Activated T-helper 1 cell treated with Interleukin-2 at 50 U/mL for 16 hours (primary cell): ENCODE measurements at places on chromosomes 7 and 10.

GRCh38 chr10:11154849-11155498 is 137.3 kb downstream of the CELF2 start:
- no peak for DNase-seq

- no peak for DNase-seq
These were observed 46.8 kb downstream of the DPYSL4 start for GRCh38 chr10:132233501-132234085.

DNA sequence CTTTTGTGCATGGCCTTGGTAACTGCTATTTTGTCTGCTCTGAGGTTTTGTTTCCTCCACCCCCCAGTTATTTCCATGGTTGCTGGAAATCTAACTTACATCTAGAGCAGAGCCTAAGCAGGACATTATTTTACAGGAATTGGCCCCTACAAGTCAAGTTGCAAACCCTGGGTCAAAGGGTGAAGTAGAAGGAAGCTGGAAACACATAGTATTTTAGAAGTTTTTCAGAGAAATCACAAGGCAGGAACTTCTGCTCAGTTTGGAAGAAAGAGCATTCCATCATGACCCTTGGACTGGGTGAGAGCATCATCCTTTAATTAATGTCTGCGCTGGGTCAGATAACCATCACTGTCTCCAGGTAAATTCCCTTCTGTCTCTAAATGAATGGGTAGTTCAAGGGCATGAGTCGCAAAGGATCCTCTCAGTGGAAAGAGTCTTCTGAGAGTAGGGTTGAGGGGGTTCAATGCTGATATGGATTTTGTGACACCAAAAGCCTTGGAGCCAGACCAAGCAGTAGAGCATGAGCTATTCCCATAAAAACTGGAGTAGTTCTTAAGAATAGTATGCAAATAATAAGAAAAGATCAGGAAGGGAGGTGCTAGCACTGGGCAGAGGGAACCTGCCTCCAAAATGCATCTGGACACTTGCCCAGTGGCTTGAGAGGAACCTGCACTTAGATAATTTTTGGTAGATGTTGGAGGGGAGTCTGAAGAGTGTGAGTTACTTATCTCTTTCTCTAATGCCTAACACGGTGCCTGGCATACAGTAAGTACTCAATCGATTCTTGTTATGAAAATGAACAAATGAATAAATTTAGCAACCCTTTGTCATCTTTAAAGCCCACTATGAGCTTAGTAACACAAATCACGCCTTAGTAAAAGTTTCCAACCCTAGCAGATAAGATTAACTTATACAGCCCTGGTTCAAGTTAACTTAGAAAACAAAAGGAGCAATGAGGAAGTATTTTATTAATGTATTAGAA is 160.6 kb upstream of the ADO start:
- no peak for DNase-seq

DNA sequence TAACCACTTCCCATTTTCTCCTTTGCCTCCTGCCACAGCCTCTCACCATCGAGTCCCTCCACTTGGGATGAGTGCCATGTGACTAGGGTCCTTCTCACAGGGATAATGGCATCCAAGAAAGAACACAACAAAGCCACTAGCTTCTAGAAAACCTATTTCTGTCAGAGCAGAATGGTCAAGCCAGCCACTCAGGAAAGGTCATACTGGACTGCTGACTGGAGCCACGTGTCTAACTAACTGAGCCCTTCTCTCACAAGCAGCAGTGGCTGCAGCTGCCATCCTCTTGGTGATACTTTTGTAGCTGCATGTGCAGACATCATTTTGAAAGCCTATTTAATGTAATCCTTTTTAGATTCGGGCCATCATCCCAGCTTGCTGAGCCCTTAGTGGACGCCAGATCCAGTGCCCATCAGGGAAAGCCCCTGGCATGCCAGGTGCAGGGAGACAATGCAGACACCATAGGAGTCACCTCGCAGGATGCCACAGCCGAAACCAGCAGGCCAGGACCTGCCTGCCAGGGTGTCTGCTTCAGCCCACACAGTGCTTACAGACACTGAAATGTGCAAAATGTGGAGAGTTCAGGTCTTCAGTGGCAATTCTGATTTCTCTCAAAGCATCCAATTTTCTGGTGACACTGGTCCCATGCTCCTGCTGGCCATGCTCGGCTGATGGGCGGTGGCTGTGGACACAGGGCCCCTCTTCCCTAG is 98.3 kb upstream of the DDC start:
- no peak for DNase-seq

GRCh38 chr7:36775061-36775620 is 50.8 kb upstream of the AOAH start:
- no peak for DNase-seq

- no peak for DNase-seq
These were observed 77.3 kb downstream of the CALD1 start for GRCh38 chr7:134856691-134857090.

DNA sequence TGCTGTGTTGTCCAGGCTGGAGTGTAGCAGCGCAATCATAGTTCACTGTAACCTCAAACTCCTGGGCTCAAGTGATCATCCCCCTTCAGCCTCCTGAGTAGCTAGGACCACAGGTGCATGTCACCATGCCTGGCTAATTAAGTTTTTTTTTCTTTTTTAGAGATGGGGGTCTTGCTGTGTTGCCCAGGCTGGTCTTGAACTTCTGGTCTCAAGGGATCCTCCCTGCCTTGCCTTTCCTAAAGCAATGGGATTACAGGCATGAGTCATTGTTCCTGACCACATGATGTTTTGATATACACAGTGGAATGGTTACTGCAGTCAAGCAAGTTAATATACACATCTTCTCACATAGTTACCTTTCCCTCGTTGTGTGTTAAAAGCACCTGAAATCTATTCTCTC is 140.3 kb downstream of the GPR85 start:
- DNase-seq = no peak

DNA sequence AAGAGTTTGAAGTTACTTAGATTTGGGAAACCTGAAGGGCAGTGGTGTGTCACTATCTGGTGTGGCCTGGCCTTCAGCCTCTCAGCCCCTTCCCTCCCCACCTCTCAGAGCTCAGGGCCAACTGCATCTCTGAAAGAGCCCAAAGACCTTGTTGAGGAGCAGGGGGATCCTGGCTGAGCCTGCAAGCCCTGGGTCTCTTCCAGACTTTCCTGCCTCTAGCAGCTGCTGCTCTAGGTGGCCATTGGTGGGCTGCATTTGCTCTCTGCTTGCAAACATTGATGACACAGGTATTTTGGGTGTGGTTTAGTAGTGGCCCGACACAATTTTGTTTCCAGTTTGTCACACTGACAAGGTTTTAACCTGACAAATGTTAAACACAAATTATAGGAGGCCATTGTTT is 3.1 kb upstream of the UPP1 start:
- DNase-seq = no peak

DNA sequence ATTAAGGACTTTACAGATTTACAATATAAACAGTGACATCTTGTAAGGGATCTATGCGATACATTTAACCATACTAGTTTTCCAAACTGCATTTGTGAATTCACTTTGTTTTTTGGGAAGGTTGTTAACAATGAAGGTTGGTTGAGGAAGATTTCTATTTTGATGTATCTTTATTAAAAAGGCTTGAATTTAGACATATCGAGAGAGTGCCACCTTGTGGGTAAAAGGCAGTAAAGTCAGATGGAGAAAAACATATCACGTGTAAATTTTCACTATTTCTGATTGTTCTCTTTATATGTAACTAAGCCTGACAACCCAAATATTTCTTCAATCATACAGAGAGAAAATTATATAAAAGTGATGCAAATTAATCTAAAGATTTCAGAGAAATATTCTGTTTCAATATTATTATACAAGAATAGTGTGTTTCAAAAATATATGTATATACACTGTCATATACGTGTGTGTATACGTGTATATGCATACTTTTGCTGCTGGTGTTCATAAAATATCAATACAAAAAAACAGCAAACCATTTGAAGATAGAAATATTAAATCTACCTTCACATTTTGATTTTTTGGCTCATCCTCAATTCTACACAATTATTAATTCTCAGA is 988.6 kb downstream of the SORCS1 start:
- no peak for DNase-seq

- no peak for DNase-seq
These were observed 230.9 kb downstream of the PARD3 start for GRCh38 chr10:34584164-34584563.

DNA sequence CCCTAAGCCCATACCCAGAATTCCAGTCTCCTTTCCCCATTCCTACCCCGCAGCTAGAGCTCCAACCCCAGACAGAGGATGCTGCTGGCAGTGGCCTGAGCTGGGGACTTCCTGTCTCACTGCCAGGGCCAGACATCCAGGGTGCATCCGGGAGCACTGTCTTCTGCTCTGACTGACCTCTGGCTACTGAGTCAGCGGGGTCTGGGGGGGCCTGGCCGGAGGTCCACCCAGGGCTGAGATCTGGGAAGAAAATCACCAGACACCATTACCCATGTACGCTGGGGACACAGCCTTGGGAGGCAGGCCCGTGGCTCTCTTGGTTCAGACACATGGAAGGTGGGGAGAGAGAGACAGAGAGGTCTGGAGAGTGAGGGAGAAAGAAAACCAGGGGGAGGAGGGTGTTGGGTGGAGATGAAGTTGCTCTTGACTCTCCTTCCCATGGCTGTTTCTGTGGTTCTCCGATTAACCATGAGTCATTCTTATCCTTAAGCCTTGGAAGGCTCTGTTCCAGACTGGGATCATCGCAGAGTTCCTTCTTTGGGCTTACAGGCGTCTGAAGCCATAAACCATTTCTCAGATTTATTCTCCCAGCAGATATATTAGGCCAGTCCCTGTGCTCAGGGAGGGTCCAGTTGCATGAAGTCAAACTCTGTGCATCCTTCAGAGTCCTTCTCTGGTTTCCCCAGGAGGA is 23.6 kb downstream of the TSPAN15 start:
- DNase-seq = no peak

GRCh38 chr7:151777908-151778670 is 98.8 kb downstream of the PRKAG2 start:
- DNase-seq = no peak

DNA sequence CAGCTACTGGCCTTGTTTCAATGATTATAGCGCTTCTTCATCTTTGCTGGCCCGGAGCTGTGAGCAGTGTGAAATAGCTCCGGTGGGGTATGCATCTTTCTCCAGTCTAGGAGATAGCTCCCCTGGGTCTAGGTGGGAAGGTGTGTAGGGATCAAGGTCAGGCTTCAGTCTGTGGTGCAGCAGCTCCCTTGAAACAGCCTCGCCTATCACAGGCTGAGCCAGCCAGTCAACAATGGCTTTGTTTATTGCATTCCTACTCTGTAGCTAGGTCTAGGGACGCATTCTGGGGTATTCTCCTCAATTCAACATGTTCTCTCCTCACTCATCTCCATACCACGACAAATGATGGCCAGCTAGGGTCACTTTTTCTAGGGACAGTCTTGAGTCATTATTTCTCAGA is 646.8 kb upstream of the IGFBP3 start:
- no peak for DNase-seq

- no peak for DNase-seq
These were observed 25.2 kb downstream of the DNAJB12 start for GRCh38 chr10:72329290-72330068.

DNA sequence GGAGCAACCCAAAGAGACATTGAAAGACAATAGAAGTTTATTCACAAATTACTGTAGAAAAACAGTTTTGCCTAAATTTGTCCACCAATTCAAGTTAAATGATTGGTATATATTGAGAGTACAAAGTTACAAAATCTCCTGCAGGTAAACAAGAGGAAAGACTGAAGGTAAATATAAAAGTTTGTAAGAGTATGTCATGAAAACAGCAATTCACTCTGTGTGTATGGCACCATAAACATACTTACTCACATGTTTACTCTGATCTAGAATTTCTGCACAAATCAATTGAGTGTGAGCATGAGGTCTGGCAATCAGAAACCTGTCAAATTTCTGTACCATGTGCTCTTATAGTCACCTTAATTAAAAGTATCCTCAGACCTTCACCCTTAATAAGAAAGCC is 800.9 kb upstream of the MBL2 start:
- DNase-seq = no peak

GRCh38 chr10:8054244-8054493 is 319 bp upstream of the GATA3 start:
- DNase-seq = no peak

DNA sequence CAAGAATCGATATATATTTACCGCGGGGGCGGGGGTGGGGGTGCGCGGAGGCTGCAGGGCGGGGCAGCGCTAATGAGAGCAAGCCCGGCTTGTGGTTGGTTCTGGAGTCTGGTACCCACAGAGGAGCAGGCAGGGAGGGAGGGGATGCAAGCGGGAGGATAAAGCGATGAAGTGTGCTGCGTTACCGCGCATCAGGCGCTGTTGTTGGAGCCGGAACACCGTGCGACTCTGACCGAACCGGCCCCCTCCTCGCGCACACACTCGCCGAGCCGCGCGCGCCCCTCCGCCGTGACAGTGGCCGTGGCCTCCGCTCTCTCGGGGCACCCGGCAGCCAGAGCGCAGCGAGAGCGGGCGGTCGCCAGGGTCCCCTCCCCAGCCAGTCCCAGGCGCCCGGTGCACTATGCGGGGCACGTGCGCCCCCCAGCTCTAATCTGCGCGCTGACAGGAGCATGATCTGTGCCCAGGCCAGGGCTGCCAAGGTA is at the start of gene HECW1:
HECW1 (plus strand) TSS at position 189 of the 482 bp plus-strand sequence. CDS start 131,259 bp downstream, outside the sequence.
- DNase-seq = no peak

DNA sequence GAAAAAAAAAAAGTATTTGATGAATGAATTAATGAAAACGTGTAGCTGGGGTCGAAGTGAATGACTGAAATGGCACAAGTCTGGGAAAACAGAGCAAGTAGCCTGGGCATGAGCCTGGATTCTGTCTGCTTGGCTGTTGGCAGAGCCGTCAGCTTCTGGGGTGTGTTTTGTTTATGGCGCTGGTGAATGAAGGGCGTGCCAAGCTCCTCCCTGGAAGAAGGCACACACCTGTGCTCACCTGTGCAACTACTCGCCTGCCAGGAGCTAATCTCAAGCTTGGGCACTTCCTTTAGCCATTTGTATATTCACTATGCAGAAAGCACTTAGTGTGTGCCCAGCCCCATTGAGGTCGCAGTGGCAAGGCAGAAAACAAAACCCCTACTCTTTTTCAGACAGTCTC is 74.1 kb downstream of the GTF2IRD1 start:
- no peak for DNase-seq

DNA sequence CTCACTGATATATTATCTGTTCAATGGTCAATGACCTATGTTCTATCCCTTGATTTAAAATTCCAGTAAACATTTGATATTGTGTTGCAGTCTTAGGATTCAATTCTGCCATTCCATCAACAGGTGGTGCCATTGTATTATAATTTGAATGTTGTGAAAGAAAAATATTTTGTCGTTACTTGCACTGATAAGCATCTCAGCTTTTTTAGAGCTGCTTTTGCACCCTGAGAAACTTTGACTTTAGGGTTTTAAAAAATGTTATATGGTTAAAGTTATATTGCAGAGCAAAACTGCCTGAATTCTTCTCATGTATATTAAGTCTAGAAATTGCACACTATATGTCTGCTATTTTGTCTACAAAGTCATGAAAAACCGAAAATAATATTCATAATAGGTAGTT is 18.8 kb upstream of the MINDY3 start:
- no peak for DNase-seq

- DNase-seq = no peak
These were observed 223.7 kb upstream of the PCDH15 start for GRCh38 chr10:55024713-55025112.

GRCh38 chr7:66974986-66975590 is 20.3 kb downstream of the SBDS start:
- DNase-seq = no peak

GRCh38 chr7:24419077-24419476 is 135.1 kb downstream of the NPY start:
- DNase-seq = no peak
